Stimulated activated CD8-positive, alpha-beta memory T cell treated with anti-CD3 and anti-CD28 coated beads, Interleukin-7, amount 100 ng/mL, for 48 hours (primary cell): ENCODE measurements at places on chromosomes 7 and 10.

DNA sequence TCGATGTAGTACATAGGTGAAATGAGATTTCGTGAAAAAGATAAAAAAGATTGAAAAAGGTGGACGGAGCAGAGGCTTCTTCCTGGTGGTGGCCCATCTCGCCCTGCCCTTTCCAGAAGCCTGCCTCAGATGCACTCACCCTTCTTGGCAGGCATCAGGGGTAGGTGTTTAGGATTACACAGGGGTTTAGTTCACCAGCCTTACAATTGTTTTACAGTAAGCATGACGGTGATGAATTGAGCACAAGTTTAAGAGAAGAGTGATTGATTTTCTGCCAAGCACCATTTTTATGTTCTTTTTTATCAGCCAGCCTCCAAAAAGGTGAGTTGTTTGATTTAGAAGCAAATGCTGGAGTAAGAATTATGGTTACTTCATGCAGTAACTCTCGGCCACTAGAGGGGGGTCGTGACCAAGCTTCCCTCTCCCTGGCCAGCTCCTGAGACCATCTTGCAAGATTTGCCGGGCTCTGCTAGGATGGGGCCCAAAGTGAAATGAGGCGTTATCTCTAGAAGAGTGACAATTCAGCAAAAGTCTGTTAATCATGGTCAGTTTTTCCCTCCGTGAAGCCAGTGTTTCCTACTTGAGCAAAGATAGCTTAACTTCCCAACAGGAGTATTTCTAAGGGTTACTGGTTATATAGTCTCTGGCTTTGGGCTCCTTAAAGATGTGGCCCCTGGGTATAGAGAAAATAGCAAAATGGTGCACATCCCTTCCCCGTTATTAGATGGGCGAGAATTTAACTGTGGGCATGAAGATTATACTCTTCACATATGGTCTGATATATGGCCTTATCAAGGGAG lies 228.8 kb downstream of the BMPER start:
- peak; percentile 1 for DNase-seq

- DNase-seq, result no peak
Observed at GRCh38 chr10:81696609-81697388, 178.2 kb upstream of the NRG3 start.

- no peak for DNase-seq
Observed at GRCh38 chr7:156238366-156239133, 402.0 kb upstream of the RNF32 start.

DNA sequence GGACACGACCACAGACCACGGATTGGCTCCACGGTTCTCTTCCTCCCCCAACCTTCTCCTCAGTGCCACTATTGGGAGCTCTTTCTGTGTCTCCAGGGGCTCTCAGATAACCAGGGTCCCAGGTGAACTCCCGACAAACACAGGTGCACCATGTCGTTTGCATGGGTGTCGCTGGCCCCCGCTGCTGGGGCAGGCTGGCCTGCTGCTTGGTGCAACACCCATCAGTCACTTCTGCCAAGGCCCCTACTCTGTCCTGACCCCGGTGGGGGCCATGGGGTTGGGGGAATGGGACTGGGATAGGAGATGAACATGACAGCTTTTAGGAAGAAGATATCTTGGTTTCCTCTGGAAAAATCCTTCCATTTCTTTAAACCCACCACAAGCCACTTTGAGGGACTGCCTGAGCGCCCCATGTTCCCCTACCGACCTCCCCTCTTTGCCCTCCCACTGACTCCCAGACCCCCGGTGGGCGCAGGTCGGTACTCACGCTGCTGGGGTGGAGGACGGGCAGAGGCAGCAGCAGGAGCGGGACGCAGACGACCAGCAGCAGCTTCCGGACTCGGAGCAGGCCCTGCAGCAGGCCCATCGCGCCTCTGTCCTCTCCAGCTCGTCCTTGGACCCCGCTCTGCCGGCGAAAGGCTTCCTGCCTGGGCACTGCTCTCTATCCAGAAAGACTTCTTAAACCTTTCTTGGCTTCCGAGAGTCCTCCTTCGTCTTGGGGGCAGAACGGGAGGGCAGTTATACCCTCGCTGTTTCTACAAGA lies 894 bp downstream of the SLC13A4 start:
- DNase-seq, result no peak

GRCh38 chr10:71776481-71776925 lies 3.2 kb upstream of the VSIR start:
- no peak for DNase-seq

DNA sequence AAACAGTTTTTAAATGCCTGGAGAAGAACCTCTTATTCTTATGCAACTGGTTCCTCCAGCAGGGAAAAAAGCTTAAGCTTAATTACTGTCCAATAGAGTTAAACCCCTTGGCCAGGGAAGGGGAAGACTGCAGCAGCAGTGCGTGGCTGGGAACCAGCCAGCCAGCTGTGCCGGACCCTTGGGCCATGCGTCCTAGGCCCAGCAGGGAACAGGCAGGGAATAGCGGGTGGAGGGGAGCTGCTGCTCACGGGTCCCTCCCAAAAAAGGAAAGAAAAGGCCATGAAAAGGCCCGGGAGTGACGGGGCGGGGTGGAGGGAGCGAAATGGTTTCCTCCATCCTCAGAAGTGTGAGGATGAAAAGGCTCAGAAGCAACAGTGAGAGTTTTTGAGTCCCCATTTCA lies 35.2 kb upstream of the HECW1 start:
- DNase-seq, result no peak

DNA sequence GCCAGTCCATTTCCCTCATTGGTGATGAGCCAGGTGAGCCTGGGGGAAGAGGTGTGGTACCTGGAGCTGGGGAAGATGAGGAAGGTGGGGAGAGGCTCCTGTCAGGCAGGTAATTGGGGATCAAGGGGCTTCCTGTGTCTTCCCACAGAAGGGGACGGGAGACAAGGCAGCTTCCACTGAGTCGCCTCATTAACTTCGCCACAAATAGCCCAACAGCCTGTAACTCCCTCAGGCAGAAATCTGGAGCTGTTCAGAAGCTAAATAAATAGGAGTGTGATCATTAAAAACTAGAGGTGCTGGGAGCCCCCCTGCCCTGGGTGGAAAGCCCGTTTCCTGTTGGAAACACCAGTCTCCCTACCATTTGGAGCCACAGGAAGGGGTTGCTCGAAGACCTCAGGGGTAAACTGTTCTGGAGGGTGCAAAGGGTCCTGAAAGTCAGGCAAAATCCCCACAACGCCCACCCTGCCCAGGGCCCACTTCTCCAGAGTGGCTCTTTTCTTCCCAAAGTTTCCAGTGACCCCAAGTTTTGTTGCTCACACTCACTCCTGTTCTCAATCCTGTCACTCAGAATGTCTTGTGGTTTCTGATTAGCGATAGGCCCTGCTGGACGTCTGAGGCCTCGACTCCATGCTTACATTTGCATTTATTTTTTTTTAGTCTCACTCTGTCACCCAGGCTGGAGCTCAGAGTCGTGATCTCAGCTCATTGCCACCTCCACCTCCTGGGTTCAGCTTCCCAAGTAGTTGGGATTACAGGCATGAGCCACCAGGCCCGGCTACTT lies 25.7 kb downstream of the UNC5B start:
- DNase-seq, result no peak

DNA sequence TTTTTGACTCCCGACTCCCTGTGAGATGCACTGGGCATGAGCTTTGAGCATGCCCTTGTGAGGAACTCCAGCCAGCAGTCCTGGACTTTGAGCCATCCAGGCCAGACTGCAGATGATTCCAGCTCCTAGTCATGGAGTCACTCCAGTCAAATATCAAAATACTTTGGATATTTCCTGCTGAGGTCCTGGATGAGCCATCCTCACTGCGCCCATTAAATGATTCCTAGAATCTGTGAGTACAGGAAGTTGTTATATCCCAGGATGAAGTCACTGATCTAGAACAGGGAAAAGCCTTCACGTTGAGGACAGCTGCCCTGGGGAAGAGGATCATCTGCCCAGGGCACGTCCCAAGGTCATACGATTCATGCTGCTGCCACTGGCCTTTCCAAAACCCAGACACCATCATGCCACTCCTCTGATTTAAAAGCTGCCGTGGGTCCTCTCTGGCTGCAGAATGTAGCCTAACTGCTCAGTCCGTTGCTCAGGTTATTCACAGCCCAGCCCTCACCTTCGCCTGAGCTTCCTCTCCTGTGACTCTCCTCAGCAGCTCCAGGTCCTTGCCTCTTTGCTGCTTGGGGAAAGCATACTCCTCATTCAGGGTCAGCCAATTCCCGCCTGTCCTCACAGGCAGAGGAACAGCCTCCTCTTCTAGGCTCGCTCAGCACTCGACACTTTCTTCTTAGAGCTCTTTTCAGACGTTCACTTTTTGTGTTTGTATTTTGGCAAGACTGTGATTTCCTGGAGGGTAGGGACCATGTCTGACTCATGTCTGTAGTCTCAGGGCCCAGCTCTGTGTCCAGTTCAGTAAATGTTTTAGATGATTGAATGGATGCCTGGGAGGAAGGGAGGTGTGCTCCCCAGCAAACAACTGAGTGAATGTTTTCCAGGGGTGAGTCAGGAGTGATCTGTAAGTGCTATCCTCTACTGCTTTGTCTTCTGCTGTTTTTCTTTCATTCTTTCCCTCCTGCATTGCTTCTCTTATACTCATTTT lies 157.8 kb downstream of the SNX10 start:
- DNase-seq, result no peak

DNA sequence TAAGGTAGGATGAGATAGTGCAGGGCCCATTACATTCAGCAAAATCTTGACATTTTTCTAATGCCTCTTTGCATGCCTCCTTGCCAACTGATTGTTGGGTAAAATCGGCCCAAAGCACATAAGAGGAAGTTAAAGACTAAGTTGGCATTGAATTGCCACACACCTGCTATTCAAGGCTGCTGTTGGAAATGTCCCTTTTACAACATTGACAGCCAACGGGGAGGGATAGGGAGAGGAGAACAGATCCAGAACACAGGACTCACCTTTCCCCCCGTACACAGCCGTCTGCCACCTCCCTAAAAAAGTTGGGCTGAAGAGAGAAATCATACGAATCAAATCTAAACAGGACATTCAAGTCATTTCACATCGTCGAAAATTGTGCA lies 695 bp downstream of the FAM237B start:
- no peak for DNase-seq

DNA sequence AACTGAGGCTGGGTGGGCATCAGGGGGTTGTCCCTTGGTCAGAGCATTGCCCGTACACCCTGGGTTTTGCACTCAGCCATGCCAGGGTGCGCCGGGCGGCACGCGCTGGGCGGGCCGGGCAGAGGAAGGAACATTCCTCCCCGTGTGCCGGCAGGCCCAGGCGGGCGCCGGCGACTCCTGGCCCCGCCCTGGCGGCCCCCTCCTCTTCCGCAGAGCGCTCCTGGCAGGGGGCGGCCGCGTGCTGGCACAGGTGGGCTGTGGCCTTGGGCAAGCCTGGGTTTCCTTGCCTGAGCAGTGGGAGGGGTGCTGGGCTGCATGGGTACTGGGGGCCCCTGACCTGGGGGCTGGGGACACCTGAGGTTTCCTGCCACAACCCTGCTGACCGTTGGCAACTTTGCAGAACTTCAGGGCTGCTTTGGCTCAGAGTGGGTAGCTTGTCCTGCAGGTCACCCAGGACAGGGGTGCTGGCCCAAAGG lies 3.9 kb downstream of the LFNG start:
- DNase-seq, result no peak

GRCh38 chr7:1227071-1227804 lies 5.4 kb upstream of the UNCX start:
- no peak for DNase-seq

DNA sequence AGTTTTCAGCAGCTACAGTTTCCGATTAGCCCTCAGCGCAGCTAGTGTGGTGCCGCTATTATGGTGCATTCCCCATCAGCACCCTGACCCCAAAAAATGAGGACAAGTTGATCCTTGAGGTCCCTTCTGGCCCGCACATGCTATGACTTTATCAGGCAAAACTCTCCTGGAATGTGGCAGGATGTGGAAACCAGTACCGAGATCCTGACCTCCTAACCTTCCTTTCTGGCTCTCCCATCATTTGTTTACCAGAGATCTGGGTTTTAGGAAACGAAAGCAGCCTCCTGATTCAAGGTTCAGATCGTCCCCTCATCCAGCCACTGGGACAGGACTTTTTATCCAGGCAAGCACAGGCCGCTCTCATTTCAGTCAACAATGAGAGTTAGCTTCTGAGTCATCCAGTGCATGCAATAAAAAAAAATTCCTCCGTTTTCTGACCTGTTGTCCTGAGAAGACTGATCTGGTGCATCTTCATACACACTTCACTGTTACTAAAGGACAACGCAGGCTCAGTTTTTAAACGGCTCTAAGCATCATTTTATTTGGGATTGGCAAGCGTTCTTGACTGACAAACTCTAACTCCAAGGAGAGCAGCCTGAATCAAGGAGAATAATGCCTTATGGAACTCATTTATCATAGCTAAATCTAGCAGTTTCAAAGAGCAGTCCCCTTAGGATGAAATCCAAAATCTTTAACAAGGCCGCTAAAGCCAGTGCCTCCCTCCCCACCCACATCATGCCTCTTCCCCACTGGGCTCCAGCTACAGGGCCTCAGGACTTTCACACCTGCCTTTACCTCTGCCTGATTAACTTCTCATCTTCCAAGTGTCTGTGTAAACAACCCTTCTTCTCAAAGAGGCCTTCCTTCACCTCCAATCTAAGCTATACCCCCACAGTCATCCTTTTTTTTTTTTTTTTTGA lies 17.1 kb downstream of the PDLIM1 start:
- DNase-seq, result no peak

DNA sequence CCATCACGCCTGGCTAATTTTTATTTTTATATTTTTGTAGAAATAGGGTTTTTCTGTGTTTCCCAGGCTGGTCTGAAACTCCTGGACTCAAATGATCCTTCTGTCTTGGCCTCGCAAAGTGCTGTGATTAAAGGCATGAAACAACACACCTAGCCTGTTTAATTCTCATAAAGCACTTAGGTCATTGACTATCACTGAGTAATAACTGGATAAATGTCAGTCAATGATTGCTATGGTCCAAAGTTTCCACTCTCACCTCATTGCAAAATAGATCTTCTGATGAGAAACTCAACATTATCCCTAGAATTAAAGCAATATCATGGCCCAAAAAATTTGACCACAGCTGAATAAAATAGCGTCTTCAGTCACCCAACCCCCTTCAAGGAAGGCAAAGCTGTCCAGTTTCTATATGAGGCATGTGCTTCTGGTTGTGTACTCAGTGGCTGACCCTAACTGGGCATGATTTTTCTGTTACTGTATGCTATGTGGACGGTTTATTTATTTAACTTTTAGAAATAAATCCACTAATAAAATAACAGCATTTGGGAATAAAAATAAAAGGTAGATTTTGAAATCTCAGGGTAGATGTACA lies 86.5 kb upstream of the LRRN3 start:
- no peak for DNase-seq

GRCh38 chr10:120473593-120473992 lies 16.6 kb downstream of the PLPP4 start:
- DNase-seq, result no peak

GRCh38 chr10:122194251-122194650 lies 76.8 kb upstream of the BTBD16 start:
- no peak for DNase-seq

- no peak for DNase-seq
Observed at GRCh38 chr10:93766918-93767317, 9.2 kb downstream of the LGI1 start.

GRCh38 chr10:63466144-63466935 lies 563 bp upstream of the JMJD1C start:
- DNase-seq, result peak; percentile 7

- no peak for DNase-seq
Observed at GRCh38 chr7:88176190-88176589, 43.6 kb downstream of the SRI start.
